ENCODE measurements at places on chromosomes 7 and 10. TPM values are rescaled to one million over a fixed set of nuclear protein-coding genes. Genes with fewer than 3 reads are reported as not detected.

Gene TEX36
- total RNA-seq = not detected

GRCh38 chr7:41029072-41029499 lies 673.8 kb downstream of the INHBA start:
- DNase-seq = peak; percentile 18

DNA sequence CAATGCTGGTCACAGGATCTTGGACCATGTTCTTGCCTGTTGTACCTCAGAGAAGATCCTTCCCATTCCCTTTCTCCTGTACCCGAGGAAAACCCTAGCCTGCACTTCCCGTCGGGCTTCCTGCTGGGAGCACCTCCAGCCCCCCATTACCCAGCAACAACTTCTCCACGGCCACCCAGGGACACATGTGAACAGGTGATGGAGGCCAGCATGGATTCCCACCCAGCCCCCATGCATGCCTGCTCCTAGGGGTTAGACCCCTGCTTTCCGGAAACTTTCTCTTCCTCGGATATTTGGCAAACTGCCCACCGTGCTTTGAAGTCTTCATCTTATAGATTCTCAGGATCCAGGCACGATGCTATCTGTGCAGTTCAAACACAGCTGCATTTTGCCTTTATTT lies 67.3 kb downstream of the CALML3 start:
- no peak for DNase-seq

DNA sequence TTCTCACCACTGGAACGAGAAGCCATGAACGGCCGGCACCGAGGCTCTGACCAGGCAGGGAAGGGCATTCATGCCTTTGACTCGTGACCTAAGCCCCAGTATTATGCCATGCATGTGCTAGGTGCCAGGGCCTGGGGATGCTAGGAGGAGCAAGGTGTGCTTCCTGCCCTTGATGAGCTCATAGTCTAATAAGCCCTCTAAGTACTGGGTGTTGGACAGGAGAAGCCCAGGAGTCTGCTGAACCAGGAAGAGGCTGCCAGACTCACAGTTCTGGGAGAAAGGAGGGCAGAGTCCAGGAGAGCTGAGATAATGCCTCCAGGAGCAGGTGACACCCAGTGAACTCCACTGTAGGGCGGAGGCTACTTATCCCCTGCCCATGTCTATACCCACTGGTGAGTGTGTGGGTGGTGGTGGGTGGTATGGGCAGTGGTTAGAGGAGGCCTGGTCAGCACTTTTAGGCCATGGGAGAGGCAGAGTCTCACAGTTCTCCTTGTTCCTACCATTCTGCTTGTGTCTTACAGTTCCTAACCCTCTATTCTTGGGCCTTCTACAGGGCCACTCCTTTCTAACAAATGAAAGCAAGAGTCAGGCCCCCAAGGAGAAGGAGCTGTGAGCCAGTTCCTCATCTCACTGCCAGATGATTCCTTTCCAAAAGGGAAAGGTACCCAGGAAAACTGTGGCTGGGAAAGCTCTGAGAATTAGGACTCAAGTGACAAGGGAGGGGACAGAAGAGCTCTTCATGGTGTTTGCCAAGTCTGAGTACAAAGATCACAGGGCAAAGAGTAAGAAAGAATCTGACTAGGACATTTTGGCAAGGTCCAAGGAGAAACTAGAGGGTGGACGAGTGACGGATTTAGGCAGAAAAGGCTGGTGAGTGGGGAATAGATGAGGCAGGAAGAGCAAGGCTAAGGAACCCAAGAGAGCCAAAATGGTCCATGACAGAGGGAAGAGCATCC lies 3.6 kb upstream of the MXI1 start:
- no peak for DNase-seq

DNA sequence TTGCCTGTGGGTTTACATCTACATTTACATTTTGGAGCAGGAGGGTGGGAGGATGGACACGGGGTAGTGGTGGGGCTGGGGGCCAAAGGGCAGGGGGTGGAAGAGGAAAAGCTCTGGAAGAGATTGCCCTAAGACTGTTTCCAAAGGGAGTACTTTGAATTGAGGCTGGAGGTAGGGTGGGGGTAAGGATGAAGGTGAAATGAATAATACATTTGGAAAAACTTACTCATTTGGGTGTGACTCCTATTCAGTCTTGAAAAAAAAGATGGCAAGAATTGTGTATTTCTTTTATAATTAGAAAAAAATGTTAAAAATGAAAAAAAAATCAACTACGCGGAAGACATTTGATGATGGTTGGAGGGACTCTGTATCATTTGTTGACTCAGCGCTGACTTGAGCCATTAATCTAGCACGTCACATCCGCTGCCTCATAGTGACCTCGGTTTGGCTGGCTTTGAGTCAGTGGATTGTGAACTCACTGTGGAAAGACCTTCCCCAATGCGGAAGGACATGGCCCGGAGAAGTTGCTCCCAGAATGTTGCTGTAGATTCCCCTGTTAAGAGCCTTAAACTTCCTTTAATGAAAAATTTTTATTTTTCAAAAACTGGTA lies 2.8 kb downstream of the FAM180A start:
- no peak for DNase-seq

DNA sequence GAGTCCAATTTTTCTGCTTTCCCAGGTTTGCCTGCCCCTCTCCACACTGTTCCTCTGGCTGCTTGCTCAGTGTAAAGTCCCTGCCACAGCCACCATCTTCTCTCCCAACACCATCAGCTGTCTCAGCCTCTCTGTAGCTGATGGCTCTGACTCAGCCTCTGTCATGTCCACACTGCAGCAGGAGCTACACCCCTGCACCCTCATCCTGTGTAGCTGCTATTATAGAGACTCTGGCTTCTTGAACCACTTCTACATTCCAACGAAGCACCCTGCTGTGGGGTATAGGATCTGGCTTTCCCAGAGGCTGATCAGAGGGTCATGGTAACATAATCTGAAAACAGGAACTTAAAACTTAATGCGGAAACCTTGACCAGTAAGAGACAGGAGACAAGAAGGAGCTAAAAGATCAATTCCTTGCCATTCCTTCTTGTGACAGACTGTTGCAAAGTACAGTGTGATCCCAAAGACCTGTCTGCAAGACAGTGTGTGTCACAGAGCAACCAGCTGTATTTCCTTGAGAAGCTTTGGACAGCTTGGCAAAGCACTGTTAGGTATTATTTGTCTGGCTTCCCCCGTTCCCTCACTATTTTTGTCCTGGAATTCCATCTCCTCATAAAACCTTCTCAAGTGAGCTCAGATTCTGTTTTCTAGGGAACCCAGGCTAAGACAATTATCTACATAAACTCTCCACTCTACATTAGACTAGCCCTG lies 42.3 kb downstream of the NRCAM start:
- DNase-seq = peak; percentile 34

Gene PAPOLB
- not detected for total RNA-seq

Gene HYAL4
- not detected for total RNA-seq
